ENCODE measurements at places on chromosomes 6 and 20. TPM values are rescaled to one million over a fixed set of nuclear protein-coding genes. Genes with fewer than 3 reads are reported as not detected.
A peak's percentile ranks its signal among the peaks of the same experiment; 100 is the strongest.

DNA sequence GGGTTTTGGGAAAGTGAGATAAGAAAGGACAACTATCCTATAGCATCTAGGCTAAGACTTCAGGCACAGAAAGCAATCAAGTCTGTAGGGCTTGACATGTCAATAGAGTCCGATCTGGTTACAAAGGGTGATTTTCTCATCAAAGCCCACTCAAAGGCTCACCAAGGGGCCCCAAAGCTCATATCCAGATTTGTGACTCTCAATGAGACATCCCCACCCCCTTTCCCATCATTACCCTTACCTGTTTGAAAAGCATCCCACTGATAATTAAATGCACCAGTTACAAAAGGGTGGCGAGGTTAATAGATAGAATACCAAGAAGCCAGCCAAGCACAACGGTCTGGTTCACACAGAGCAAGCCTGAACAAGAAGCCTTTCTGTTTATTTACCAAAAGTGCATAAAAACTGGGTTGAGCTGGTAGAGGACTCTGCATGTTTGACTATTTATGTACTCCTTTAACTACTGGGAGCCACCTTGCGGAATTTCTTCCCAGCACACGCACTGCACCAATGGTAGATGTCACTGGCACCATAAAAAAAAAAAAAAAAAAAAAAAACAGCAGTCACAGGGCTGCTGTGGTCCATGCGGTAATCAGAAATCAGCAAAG lies 6.1 kb downstream of the JAG1 start:
- DNase-seq, result no peak

COX4I2 gene
- 7.0 TPM for polyA plus RNA-seq

DNA sequence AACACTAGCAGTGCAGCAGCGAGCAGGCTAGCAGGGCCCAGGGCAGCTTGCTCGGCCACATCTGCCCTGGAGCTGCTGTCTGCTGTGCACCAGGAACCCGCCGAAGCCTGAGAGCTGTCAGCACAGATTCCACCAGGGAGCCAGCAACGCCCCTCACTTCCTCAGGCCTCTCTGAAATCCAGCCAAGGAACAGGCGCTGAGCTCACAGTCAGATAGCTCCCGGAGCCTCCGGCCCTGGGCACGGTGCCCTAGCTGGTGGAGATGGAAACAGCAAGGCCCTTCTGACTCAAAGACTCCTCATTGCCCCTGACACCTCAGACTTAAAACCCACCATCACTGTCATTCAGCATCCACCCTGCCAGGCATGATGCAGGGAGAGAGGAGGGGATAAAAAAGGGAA lies 839.4 kb downstream of the MAFB start:
- peak; percentile 53 for DNase-seq

GRCh38 chr6:165847407-165848085 lies 184.5 kb upstream of the PDE10A start:
- no peak for DNase-seq

DNA sequence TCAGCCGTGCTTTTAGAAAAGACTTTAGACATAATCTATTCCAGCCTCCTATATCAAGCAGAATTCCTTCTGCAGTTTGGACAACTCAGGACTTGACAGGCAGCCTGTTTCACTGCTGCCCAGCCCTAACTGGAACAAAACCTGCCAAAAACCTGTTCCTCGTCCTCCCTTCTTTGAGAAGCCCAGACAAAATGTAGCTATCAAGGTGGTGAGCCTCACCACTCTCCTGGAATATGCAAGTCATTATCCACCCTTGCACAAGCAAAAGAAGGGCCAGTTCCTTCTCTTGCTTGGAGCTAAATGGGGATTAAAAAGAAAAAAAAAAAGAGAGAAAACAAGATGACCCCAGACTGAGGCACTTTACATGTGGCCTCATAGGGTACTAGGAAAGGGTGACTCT lies 64.2 kb downstream of the TFAP2A start:
- DNase-seq, result no peak

GRCh38 chr6:44386364-44386928 lies 1.1 kb upstream of the CDC5L start:
- DNase-seq, result peak; percentile 41

RAMACL gene
- 0.16 TPM for polyA plus RNA-seq

CTCFL gene
- 0.22 TPM for polyA plus RNA-seq

GRCh38 chr20:6036213-6036612 lies 17.6 kb downstream of the LRRN4 start:
- no peak for DNase-seq

DNA sequence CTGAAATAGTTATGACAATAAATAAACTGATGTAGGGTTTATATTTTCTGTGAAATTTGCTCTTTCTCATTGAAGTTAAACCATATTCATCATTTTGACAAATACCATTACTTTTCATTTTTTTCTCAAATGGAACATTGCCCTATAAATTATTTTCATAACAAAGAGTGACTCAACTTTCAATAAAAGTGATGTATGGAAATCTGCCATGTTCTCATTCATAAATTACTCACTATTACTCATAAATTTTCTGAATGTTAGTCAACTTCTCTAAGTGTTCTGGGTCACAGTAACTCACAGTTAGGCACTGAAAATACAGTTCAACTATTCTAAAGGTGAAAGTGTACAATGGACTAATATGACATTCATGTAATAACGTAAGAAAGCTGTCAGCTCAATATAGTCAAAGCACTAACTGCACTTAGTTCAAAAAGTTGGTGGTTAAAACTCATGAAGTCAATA lies 19.0 kb upstream of the STX11 start:
- DNase-seq, result no peak

DNA sequence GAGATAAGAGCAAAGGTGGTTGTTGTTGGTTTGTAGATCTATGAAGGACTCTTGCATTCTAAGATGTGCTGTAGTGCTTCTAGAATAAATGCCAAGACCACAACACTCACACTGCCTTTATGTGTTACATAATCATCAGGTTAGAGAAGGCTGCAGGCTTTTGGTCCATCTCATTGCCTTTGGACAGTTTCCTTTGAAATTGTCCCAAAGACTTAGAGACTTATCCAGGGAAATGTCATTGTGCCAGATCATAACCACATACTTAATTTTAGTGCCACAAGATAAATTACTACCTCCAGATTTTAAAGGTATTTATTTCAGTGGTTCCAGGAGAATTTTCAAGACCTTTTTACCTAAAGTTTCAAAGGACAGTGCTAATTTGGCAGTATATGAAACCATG lies 666.6 kb upstream of the CITED2 start:
- DNase-seq, result no peak

GRCh38 chr20:60787276-60787675 lies 464.8 kb upstream of the CDH4 start:
- DNase-seq, result no peak

GRCh38 chr6:167005350-167006159 lies 6.4 kb downstream of the CEP43 start:
- DNase-seq, result no peak

DNA sequence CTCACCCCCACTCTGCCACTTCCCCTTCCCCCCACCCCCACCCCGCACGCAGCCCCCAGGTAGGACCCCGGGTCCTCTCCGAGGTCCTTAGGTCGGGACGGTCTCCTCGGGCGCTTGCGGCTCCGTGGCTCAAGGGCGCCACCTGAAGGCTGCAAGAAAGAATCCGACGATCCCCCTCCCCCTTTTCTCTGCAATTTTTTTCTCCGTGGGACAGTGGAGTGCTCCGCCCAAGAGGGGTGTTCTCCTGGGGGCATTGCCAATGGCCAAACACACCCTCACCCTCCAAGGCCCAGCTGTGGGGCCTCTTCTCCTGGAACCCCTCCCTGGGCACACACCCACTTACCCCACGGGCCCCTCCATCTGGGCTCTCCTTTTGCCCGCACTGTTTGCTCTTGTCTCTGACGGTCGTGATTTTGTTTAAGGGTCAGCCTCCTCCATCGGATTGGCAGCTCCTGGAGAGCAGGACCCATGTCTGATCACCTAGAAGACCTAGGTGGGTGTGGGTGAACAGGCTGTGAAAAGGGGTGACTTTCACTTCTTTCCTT lies 1.1 kb upstream of the TMEM74B start:
- no peak for DNase-seq

GRCh38 chr6:31386099-31386498 lies 17.3 kb upstream of the MICA start:
- DNase-seq, result no peak

DNA sequence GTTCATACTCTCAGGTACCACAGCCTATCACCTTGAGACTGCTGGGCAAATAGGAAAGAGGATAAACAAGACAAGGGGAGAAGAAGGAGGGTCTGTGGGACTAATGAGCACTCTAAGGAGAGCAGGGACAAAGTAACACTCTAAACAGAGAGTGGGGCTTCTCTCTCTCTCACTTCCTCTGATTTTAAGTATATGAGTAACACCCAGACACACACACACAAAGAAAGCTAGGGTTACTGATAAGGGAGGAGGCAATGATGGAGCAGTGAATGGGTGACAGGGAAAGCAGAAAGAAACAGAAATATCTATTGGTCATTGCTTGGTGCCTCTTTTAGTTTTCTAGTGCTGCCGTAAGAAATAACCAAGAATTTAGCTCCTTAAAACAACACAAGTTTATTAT lies 96.2 kb upstream of the RNF217 start:
- no peak for DNase-seq

- DNase-seq, result no peak
Measured at GRCh38 chr6:70479236-70479635, 65.9 kb downstream of the FAM135A start.

TMEM63B gene
- polyA plus RNA-seq, result 17.7 TPM

DNA sequence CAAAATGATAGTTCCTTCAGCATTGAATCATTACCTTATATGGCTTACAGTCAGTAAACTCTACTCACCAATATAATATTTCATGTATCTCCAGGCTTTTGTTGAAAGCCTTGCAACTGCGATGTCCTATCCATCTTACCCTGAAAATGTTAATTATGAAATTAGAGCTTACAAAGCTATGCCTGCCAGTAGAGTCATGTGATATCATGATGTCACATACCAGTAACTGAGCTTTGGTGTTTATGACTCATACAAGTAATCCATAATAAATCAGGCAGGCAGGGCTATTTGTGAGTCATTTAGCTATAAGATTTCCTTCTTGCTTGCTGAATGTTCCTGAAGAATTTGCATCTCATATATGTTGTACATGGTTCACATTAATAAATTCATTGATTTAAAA lies 44.9 kb upstream of the FAM83B start:
- DNase-seq, result no peak

C6orf15 gene
- not detected for polyA plus RNA-seq

DNA sequence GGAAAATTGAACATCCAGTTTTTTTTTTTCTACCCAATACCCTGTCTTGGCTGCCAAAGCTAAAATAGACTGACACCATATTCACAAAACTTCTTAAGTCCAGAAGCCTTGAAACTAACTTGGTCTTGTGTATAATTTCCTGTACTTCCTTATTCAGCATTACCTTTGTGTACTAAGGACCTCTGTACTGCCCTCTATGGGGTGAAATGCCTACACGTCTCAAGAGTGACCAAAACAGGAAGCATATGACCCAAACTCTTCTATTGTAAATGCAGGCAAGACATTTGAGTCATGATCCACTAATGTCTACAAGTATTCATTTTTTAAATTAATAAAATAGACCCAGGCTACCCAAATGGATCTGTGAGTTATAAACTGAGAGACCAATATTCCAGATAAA lies 50.4 kb downstream of the HMGCLL1 start:
- no peak for DNase-seq

DNA sequence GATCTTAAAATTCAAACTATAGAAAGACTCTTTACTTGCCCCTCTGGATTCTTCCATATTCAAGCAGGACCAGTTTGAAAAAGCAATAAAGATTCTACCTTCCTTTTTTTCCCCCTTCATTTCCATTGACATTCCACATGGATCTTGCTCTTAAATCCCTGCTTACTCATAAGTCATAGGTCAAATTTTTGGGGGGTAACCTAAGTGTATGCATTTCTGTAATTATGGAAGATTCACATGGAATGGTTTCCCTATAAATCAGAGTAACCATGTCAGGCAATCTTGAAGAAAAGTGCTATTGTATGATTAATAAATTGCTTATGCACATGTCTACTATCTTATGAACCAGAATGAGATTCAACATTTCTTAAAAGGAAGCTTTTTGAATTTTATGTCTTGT lies 551.0 kb downstream of the HAO1 start:
- DNase-seq, result no peak

Data from forelimb muscle (tissue), 1 donor.